ENCODE measurements at places on chromosomes 1 and 21.
A peak's percentile ranks its signal among the peaks of the same experiment; 100 is the strongest.

DNA sequence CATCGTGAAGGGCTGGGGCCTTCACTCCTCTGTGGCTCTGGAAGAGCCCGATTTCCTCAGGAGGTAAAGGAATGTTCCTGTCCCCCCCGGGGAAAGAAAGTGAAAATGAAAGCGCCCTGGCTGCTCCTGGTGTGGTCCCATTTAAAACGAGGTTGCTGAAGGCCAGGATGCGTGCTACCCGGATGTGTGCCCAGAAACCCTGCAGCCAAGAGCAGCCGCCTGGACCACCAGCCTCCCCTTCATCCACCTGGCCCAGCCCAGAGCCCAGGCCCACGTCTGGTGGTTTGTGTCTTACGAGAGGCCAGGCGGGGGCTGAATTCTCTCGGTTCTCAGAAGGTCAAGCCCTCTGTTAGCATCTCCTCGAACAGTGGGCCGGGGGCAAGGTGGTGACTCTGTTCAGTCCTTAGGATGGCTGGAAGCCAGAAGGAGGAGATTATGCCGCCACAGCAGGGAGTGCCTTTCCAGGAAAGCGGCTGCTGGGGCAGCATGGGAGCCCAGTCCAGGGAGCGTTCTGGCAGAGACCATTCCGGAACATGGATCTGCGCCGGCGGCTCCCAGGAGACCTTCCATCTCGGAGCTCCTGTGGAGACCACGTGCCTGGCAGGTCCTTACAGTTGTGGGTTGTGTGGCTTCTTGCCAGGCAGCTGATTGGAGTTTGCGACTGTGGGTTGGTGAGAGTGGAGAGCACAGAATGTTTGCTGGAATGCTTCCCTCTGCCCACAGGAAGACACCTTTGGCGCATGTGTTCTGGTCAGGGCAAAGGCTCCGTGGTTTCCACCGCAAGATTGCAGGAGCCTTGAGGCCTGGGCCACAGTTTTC lies 1.4 kb downstream of the GUK1 start:
- DNase-seq, result no peak

- DNase-seq, result no peak
These were observed 9.2 kb downstream of the VASH2 start for GRCh38 chr1:212959266-212960220.

DNA sequence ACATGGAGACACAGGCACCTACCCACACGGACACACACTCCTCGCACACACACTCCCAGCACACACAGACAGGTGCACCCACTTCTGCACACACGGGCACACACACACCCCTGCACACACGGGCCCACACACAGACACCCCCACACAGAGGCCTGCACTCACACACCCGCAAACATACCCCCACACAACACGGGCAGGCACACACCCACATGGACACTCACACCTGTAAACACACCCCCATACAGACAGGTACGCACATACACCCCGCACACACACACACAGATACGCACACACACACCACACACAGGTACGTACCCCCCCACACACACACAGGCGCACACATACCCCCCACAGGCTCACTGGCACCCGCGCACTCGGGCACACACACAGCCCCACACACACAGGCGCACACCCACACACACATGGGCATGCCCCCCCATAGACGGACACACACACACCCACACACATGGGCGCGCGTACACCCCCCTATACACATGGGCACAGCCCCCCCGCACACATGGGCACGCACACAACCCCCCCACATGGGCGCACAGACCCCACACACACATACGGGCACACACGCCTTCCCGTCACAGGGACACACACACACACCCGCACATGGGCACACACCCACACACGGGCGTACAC lies 6.1 kb downstream of the ATAD3A start:
- no peak for DNase-seq

DNA sequence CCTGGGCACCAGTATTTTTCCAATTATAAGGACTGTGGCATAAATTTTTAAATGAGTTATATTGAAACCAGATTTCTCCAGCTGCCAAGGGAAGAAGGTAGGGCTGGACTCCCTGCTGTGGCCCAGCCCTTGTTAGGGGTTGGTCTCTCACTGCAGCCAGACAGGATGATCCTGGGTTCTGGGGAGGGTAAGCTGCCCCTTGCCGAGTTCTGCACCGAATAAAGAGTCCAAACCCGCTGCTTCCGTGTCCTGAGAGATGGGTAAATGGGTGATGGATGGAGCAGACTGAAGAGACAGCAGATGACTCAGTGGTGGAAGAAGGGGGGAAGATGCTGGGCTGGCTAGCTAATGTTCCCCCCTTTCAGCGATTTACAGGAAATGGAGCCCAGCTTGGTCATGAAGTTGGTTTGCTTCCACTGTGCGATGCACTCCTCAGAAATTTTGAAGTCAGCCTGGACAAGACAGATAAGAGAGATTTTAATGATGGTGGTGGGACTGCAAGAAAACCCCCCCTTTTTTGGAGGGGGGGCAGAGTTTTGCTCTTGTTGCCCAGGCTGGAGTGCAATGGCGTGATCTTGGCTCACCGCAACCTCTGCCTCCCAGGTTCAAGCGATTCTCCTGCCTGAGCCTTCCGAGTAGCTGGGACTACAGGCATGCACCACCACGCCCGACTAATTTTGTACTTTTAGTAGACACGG lies 41.4 kb downstream of the YARS1 start:
- DNase-seq, result peak; percentile 17

DNA sequence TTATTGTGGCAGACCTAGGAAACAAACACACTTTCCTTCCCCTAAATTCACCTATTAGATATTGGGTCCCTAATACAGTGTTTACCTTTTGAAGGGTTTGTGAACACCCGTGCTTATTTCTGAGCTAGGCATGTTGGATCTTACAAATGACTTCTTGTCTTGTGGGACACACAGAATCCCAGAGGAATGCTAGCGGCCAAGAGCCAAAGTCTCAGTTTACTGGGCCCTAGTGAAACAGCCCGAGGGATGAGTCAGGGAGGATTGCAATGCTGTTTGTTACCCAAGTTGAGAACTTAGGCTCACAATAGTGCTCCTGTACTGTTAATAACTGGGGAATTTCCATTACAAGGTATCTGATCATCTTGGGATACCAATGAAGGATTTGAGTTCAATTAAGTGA lies 100.1 kb upstream of the AKT3 start:
- peak; percentile 85 for DNase-seq

DNA sequence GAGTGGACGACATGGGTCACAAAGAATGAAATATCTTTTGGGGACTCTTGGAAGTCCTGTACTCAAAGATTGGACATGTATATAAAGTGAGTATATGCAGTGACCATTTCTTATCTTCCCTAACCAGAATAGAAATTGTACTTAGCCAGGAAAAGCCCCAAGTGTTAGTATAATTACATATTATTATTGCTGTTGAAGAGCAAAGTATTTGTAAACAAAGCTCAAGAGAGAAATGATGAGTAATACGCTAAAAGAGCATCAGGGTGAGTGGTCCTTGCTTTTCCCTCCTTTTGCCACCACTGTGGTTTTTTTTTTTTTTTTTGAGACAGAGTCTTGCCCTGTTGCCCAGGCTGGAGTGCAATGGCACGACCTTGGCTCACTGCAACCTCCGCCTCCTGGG lies 6.4 kb upstream of the CGN start:
- DNase-seq, result no peak

GRCh38 chr1:58683519-58683918 lies 16.3 kb downstream of the MYSM1 start:
- no peak for DNase-seq

DNA sequence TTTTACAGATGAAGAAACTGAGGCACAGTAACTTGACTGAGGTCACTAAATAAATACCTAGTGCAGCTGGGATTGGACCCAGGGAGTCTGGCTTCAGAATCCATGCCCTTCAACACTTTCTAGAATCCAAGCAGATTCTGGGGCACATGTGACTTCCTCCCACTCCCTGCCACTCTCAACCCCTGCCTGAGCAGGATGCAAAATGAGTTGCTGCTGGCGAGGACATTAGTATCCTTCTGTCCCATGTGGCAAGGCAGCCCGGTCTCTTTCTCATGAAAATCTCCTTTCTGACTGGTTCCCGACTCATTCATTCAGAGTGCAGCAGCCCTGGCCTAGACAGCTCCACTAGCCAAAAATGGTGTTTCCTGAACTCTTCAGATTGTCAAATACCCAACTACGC lies 28.4 kb downstream of the TNNT2 start:
- DNase-seq, result no peak

DNA sequence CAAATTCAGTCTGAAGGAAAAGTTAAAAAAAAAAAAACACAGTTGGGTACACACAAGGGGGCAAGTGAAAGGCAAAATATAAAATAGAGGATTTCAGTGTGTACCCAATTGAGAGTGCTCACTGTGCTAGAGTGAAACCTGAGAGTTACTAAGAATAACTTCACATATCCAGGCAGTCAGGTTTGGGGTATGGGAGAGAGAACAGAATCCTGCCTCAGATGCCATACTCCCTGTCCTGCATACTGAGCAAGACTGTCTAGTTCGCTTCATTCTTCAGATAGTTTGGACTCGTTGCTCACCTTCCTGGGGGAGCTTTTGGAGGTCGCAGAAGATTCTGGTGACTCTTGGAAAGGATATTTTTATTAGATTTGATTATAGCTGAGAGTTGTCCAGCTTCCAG lies 20.4 kb downstream of the CEP85 start:
- no peak for DNase-seq

DNA sequence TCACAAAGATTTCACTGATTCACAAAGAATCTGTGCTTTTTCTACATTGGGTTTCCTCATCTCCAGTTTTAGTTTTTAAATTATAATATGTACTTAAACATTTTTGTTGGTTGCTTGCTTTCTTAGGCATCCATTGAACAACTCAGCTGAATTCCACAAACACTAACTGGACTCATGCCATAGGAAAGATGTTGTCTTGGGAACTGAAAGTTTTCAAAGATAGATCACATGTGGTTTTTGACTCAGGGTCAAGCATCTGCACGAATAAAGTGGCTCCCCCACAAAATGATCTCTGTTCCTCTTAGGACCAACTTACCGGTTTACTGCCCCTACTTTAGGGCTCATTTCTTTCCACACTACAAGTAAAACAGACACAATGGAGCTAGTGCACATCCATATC lies 3.1 kb upstream of the KRTAP21-1 start:
- DNase-seq, result no peak

DNA sequence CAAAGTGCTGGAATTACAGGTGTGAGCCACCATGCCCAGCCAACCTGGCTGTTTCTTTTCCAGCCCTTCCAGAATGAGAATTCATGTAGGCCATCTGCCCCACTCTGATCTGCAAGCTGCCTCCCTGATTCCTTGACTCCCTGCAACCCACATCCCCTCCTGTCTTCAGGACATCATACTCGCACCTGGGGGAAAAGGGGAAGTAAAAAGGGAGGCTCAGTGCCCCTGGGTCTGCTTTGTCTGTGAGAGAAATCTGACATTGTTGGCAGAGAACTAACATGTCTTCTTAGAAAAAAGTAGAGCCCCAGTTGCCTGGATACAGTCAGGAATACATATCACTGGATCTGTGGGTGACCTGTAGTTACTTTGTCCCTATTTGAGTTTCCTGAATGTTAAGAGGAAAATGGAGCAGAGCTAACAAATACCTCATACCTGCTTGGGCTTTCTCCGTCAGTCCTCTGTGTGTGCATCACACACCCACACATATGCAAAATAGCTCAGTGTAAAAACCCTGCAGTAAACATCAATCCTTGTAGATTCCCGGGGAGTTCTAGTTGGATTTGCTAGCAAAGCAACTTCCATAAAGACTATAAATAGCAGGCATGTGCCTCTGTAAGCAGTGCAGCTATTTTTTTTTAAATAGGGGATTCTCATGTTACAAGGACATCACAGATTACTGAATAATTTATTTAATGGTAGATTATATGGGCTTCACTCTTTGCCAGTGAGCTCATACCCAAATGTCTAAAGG lies 62.9 kb downstream of the TEX35 start:
- peak; percentile 4 for DNase-seq

- DNase-seq, result no peak
These were observed 127.6 kb upstream of the IVNS1ABP start for GRCh38 chr1:185444676-185445075.

DNA sequence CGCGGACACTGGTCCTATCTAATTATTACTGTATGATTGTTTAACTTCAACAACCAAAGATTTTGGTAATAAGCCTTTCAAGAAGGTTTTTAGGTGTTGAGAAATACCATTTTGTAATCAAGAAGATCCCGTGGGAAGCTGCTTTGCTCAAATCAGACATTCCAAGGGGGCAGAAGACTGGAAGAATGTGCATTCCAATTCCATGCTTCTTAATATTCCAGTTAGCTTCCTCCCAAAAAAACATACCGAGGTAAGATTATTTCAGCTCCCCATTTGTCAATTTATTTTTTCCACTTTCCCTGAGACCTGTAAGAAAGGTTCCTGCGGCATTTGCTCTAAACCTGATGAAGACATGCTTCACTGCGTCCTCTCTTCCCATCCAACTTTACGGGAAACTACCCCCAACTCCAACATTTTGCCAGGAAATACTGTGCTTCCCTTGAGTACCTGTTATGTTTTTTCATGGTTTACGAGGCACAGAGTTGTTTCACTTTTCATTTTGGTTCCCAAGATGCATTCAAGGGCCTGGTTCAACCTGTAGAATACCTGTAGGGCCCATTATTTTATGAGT lies 4.1 kb downstream of the CNN3 start:
- DNase-seq, result peak; percentile 22

- peak; percentile 22 for DNase-seq
These were observed 3.5 kb downstream of the PPP1R15B start for GRCh38 chr1:204408074-204408507.

GRCh38 chr1:23718482-23718881 lies 24.8 kb upstream of the ELOA start:
- DNase-seq, result no peak

- DNase-seq, result peak; percentile 24
These were observed 82.8 kb downstream of the PLPPR5 start for GRCh38 chr1:98921817-98922216.

DNA sequence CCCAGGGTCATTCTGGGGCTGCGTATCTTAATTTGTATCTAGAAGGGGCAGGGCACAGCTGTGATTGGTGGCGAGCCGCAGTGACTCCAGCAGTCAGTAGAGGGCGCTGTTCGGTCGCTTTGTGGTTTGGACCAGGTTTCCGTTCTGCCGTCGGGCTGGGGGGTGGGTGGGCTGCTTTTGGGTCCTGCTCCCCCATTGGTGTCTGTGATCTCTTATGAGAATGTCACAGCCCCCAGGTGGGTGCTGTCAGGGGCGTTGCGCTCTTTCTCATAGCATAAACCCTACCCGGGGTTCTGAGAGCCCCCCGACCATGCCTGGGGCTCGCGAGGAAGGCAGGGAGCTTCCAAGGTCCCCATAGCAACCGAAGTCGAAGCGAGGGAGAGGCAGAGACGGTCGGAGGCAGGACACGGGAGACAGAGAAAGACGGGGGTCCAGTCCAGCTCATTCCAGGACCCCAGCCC lies 5.4 kb downstream of the TFF3 start:
- no peak for DNase-seq

DNA sequence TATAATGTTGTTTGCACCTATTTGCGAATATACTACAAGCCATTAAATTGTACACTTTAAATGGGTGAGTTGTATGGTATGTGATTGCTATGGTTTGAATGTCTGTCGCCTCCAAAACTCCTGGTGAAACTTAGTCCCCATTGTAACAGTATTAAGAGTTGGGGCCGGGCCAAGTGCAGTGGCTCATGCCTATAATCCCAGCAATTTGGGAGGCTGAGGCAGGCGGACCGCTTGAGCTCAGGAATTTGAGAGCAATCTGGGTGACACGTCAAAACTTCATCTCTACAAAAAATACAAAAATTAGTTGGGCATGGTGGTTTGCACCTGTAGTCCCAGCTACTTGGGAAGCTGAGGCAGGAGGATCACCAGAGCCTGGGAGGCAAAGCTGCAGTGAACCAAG lies 12.0 kb upstream of the SIM2 start:
- DNase-seq, result no peak
